CD8-positive, alpha-beta memory T cell (primary cell): ENCODE measurements at places on chromosomes 2 and 18. TPM values are rescaled to one million over a fixed set of nuclear protein-coding genes. Genes with fewer than 3 reads are reported as not detected.

GRCh38 chr2:236639461-236640235, 70.0 kb downstream of the ACKR3 start:
- no peak for DNase-seq

GRCh38 chr2:233830111-233830802, 24.1 kb downstream of the HJURP start:
- DNase-seq = no peak

DNA sequence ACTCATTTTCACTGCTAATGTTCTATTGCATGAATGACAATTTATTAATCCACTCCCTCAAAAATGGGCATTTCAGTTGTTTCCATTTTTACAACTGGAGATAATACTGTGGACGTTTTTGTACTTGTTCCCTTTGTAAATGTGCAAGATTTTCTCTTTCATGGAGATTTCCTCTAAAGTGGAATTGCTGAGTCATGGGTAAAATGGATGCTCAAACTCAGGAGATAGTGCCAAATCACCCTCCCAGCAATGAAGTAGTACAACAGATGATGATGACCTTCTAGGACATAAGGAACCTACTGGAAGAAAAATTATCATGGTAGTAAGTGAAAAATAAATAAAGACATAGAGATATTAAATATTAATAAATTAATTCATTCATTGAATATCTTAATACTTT, 460.8 kb upstream of the CHST9 start:
- no peak for DNase-seq

DNA sequence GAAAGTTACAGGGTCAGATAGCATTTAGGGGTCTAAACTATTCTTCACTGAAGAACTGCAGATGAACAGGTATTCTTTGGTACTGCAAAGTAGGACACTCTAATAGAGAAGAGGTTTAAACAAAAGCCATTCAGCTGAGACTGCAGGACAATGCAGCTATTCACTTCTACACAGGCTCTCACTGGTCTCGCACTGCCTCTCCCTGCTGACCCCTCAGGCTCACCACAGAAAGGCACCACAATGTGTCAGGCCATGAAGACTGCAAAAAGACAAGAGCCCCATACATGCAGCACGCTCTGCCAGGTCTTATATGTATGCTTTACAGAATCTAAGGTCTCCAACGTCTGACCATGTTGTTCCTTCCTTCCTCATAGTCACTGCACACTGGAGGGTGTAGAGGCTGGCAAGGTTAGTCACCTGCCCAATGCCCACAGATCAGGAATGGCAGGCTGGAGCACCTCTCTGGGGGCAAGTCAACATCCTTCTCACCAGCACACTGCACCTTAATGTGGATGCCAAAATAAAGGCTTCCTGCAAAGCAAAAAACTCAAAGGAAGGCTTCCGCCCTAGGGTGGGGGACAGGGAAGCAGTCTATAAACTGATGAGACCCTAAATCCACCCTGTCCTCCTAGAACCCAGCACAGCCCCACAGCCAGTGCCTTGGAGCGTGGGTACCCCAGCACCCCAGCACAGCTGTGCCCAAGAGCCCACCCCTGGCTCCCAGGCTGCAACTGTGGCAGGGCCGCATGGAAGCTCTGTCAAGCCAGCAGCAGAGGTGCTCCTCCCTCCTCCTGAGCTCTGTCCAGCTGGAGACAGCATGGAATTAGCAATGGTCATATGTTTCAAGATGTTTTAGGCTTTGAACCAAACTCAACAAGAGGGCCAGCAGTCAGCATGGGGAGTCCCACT, 10.7 kb upstream of the RNU4ATAC start:
- no peak for DNase-seq

CD207 gene
- not detected for total RNA-seq
